ENCODE measurements at places on chromosomes 4 and X. TPM values are rescaled to one million over a fixed set of nuclear protein-coding genes. Genes with fewer than 3 reads are reported as not detected.

Gene CPE
- total RNA-seq: not detected

Gene XPNPEP2
- total RNA-seq: 0.93 TPM

DNA sequence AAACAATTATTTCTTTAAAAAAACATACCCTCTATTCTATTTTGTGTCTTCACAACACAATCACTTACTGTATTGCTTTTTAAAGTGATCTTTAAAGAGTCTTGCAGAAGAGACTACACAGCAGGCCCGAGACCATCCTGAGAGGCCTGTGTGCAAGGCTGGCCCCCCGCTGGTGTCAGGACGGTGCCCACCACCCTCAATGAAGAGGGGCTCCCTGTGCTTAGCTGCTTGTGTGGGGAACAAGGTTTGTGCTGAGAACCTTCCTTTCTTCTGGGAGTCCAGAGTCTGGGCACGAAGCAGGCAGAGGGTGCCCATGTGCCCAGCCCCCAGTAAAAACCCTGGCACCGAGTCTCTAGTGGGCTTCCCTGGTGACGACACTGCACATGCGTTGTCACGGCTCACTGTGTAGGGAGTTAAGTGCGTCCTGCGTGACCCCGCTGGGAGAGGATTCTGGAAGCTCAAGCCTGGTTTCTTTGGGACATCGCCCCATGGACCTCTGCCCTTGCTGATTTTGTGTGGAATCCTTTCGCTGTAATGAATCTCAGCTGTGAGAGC lies 22.0 kb downstream of the RGS12 start:
- DNase-seq: no peak

GRCh38 chr4:185192059-185192458 lies 11.7 kb downstream of the CFAP97 start:
- DNase-seq: no peak

DNA sequence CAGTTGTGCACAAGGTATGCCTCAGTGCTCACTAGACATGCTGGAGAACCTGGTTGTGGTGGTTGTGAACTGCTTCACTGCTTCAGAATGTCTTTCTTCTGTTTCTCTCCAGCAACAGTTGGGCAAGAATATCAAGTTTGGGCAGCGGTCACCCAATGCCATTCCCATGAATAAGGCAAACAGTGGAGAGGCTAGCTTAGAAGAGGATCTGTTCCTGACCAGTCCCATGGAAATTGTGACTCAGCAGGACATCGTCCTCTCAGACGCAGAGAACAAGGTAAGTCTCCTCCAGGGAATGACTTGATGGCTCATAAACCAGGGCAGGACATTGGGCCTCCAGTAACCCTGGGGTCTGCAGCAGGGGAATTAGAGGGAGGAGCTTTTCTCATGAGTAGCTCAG lies 79.9 kb downstream of the AASDH start:
- DNase-seq: no peak

DNA sequence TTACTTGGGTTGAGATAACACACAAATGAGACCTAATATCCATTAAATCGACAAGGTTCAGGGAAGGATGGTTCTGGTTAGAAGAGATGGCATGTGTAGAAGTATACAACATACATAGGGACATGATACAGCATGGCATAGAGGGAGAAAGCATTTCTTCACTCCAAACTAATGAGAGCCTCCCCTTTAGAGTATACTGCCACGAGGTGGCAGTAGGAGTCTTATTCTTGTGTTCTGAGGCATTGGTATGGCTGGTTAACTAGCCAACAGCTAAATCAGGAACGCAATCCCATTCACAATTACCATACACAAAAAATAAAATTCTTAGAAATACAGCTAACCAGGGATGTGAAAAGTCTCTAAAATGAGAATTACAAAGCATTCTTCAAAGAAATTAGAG lies 29.1 kb upstream of the TRO start:
- DNase-seq: peak; percentile 26

DNA sequence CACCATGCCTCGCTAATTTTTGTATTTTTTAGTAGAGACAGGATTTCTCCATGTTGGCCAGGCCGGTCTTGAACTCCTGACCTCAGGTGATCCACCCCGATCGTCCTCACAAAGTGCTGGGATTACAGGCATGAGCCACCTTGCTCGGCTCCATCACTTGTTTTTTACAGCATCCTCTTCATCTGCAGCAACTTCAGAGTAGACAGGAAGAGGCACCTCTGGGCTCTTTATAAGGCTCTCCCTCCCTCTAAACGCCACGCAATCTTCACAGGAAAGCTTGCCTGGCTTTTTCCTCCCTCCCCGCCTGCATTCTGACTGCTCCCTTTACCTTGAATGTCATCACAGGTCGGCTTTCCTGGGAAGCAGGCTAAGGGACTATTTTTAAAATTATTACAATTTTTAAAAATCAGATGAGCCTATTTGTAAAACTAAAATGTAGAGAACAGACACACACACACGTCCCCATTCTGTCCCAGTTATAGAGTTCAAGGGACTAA lies 111.5 kb upstream of the LDB2 start:
- DNase-seq: no peak
